GM12865 (cell line): ENCODE measurements at places on chromosomes 7 and 10.

DNA sequence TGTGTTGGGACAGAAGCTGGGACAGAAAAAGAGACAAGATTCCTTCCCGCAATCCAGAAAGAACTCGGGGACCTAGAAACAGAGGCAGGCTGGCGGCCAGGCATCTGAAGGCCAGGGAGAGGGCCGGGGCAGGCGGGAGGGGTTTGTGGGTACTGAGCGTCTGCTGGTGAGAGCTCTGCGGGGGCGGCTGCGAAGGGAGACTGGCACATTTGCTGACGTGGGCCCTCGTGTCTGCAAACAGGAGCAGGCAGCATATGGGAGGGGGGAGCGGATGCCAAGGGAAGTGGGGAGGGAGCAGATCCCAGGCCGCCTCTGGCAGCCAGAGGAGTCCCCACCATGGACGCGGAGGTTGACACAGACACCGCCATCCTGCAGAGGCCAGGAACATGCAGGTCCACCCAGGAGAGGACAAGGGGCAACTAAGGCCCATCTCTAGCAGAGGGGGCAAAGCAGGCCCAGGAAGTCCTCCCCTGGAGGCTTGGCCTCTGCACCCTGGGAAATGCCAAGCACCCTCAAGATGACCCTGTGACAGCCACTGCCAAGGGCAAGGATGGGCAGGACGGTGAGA is 32.2 kb downstream of the KCNH2 start:
- no peak for DNase-seq

- peak; percentile 8 for DNase-seq
These were observed 127.5 kb upstream of the ANKRD1 start for GRCh38 chr10:91048380-91048779.

GRCh38 chr7:88205179-88205578 is 14.7 kb downstream of the SRI start:
- no peak for DNase-seq

GRCh38 chr7:98119256-98119918 is 12.7 kb downstream of the LMTK2 start:
- no peak for DNase-seq

GRCh38 chr10:89283936-89284475 is 17.8 kb upstream of the IFIT2 start:
- no peak for DNase-seq

GRCh38 chr10:105139363-105139896 is 498.3 kb downstream of the SORCS3 start:
- DNase-seq: no peak

GRCh38 chr10:100553929-100554328 is 18.2 kb downstream of the HIF1AN start:
- no peak for DNase-seq

DNA sequence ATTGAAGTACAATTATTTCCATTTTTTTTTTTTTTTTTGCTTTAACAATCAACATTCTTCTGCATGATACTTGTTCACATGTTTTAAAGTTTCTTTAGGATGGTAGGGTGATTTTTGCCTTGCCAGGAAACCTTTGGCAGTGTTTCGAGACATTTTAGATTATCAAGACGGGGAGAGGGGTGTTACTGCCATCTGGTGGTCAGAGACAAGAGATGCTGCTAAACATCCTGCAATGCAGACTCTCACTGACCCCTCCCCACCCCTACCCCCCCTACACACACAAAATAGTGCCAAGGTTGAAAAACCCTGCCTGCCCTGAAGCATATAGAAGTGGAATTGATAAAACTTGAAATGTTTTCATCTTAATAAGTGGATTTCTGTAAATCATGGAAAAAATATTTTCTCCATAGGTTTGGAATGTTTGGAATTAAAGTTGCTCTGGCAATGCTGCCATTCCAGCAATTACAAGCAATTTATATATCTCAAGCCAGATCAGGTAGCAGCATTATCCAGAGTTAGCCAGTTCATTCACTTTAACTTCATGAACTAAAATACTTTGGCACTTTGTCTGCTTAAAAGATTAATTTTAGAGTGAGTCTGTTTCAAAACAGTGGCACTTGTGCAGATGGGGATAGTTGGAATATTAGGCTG is 62.1 kb downstream of the SDHAF3 start:
- DNase-seq: peak; percentile 66

GRCh38 chr10:51000976-51001375 is 73.3 kb upstream of the PRKG1 start:
- DNase-seq: no peak

DNA sequence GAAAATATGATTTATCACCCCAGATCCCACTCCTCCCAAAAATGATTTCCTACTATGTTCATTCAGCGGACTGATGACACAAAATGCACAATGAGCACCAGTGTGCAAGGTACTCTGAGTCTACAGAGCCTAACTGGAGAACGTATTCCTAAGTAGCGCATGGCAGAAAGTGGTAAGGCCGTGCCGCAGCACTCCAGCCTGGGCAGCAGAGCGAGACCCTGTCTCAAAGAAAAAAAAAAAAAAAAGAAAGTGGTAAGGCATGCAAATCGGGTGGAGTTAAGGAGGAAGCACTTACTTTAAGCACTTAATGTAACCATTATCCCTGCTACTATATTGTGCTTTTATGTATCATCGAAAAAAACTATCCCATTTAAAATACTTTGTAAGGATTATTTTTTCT is 25.5 kb downstream of the CYP51A1 start:
- DNase-seq: no peak

DNA sequence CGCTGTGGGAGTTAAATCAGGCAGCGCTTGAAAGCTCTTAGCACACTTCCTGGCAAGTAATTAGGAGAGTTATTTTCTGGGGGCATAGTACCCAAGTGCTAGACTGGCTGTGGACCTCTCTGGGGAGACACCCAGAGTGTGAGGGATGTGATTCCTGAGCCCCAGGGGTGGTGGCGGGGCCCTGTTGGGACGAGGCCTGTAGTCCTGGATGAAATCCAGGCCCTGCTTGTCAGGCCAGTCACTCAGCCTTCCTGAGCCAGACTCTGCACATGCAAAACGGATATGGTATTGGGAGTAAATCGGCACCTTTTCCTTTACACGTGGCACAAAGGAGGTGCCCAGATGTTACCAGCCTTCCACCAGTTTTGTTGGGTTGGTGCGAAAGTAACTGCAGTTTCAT is 31.2 kb downstream of the TRRAP start:
- DNase-seq: no peak

GRCh38 chr7:106480161-106480579 is 180.8 kb downstream of the CCDC71L start:
- peak; percentile 77 for DNase-seq

- no peak for DNase-seq
These were observed 16.6 kb downstream of the STMP1 start for GRCh38 chr7:135678612-135679575.

DNA sequence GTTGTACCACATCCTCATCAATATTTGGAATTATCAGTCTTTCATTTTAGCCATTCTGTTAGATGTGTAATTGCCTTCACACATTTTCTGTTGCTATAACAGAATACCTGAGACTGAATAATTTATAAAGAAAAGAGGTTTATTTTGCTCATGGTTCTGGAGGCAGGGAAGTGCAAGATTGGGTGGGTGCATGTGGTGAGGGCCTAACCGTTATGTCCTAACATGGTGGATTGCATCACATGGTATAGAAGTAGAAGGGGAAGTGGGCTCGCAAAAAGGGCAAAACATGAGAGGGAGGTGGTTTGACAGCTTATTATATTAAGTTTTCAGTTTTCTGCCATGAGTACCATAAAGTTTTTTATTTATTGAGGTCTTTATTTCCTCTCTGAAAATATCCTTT is 452.0 kb downstream of the ARL4A start:
- no peak for DNase-seq

DNA sequence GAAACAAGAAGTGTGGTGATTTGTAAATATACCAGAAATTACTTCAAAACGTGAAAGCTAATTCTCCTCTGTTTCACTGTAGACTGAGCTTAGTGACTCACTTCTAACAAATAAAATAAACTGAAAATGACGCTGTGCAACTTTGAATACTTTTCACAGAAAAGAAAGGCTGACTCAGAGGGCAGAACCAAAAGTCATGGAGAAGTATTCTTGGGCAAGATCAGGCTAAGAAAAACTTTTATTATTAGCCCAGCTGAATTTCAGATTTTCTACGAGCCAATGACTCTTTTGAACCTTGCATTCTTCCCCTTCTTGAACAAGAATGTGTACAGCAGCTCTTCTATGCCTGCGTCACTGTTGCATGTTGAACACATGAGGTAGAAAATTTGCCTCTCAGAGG is 527.3 kb upstream of the GHITM start:
- DNase-seq: no peak

DNA sequence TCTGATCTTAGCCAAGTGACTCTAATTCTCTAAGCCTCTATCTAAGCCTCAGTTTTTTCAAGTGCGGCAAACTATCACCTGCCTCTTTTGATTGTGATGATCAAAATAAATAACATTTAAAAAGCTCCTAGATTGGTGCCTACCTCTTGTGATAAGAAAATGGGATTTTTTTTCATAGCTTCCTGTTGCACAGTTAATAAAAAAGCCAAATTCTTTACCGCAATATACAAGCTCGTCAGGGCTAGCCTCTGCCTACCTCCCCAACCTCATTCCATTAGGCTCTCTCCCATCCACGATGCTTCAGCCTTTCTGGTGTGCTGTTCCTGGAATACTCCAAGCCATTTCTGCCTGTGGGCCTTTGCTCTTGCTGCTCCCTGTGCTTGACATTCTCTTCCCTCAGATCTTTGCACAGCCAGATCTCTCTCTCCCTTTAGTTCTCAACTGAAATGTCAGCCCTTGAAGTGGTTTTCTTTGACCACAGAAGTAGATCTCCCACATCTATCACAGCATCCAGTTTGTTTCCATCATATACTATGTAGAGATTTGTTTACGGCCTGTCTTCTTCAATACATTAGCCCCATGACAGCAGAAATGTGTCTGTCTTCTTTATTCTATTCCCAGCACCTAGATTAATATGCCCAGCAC is 48.8 kb downstream of the SFR1 start:
- DNase-seq: no peak

DNA sequence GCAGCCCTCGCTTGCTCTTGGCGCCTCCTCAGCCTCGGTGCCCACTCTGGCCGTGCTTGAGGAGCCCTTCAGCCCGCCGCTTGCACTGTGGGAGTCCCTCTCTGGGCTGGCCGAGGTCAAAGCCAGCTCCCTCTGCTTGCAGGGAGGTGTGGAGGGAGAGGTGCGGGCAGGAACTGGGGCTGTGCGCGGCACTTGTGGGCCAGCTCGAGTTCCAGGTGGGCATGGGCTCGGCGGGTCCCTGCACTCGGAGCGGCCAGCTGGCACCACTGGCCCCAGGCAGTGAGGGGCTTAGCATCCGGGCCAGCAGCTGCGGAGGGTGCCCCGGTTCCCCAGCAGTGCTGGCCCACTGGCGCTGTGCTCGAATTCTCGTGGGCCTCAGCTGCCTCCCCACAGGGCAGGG is 152.1 kb upstream of the SEMA3C start:
- DNase-seq: no peak

DNA sequence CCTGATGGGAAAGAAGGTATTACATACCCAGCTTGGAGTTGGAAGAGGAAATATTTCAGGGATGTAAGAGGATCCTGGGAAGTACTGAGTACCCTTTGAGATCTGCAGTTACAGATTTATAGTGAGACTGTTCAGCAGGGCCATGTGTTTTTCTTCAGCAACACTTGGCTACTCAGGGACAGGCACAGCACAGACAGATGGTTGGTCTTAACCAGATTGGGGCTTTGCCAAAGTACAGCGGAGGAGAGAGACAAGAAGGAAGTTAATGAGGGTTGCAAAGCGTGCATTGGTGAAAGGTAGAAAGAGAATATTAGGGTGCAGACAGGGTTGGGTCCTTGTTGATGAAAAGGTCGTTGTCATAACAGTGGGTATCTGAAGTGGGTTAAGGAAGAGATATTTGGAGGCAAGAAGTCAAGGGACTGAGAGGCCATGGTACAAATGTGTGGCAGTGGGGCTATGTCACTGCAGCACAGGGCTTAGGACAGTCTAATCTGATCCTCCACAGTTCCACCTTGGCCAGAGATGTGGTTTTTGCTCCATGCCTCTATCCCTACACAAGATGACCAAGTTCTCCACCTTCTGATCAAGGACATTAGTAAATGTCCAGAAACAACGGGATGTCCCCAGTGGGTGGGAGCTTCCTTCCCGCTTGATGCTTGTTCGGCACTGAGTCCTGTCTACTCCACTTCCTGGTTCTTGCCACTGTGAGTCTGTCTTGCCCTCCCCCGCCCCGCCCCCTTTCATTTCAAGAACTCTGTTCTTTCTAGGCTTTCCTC is 18.9 kb upstream of the DNAJC1 start:
- DNase-seq: no peak

- peak; percentile 69 for DNase-seq
These were observed 29.3 kb downstream of the PIK3AP1 start for GRCh38 chr10:96690755-96691730.

- DNase-seq: no peak
These were observed 3.2 kb downstream of the PPRC1 start for GRCh38 chr10:102135956-102136526.

GRCh38 chr7:73387221-73387828 is 46.3 kb upstream of the FZD9 start:
- DNase-seq: no peak

DNA sequence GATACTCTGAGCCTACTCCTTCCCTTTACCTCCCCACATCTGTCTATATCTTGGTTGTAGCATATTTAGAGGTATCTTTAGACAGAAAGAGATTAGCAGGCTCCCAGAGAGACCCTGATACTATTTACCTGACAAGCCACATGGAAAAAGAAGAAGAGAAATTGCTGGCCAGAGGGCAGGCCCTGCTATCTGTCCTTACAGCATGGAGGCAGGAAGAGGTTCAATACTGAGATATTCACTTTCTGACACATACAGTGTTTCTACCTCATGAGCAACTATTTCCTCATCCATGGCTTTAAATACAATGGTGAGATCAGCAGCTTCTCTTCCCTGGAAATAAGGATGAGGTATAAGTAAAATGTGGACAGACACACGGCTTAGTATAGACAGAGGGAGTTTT is 33.9 kb upstream of the TSPAN13 start:
- DNase-seq: no peak

DNA sequence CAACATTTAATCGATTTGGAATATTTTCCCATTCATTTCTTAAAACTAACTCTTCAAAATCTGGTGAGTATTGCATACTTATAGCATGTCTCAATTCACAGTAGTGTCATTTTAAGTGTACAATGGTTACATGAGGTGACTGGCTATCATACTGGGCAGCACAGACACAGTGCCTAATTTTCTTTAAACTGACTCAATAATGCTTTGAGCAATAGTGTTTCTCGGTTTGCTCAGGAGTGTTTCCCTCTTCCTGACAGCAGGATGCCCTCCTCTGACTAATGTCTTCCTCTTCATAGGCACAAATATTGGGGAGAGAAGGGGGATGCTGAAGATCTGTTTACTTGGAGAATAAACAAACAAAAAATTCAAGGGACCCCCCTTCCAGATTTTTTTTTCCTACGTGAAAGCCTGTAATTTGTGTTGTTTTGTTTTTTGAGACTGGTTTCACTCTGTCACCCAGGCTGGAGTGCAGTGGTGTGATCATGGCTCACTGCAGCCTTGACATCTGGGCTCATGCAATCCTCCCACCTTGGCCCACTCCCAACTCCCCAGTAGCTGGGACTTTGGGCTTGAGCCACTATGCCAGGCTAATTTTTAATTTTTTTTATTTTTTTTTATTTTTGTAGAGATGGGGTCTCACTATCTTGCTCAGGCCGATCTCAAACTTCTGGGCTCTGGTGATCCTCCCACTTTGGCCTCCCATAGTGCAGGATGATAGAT is 2.2 kb downstream of the MRC1 start:
- no peak for DNase-seq
